ENCODE measurements at places on chromosomes 5 and 9. TPM values are rescaled to one million over a fixed set of nuclear protein-coding genes. Genes with fewer than 3 reads are reported as not detected.

DBN1 gene
- total RNA-seq: 12.1 TPM

DNA sequence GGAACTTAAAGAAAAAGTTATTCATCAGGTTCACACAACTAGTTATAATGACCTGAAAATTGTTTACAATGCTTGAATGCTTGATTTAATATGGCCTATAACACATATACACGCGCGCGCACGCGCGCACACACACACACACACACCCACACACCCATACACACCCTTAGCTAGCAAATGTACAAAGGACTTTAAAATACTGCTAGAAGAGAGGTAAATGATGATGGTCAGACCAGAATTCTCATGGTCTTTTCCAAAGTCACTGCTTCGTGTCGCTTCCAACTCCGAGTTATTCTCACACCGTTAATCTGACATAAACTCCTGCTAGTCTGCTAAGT, 5.9 kb downstream of the LSM11 start:
- H3K4me3 ChIP-seq: no peak overlapping the region
- peaks cover 53% of the 10 kb centered on the region for H3K4me1 ChIP-seq
- H3K27ac ChIP-seq: no peak overlapping the region
- DNase-seq: no peak
- H3K27me3 ChIP-seq: no peaks in the 10 kb centered on the region

GRCh38 chr9:33472881-33473615, 676 bp downstream of the NOL6 start:
- H3K36me3 ChIP-seq: peaks cover 29% of the 10 kb centered on the region
- DNase-seq: no peak
- peak overlapping the region; percentile 93 for H3K27ac ChIP-seq
- peaks cover 24% of the 10 kb centered on the region for H3K4me1 ChIP-seq
- peak overlapping the region; percentile 99 for H3K4me3 ChIP-seq
- no peaks in the 10 kb centered on the region for H3K27me3 ChIP-seq

SCGB3A1 gene
- total RNA-seq: not detected

- no peak for DNase-seq
- H3K4me1 ChIP-seq: no peaks in the 10 kb centered on the region
- H3K27ac ChIP-seq: no peak overlapping the region
- H3K27me3 ChIP-seq: no peaks in the 10 kb centered on the region
These were observed 245.7 kb downstream of the BNC2 start for GRCh38 chr9:16624744-16625117.

DNA sequence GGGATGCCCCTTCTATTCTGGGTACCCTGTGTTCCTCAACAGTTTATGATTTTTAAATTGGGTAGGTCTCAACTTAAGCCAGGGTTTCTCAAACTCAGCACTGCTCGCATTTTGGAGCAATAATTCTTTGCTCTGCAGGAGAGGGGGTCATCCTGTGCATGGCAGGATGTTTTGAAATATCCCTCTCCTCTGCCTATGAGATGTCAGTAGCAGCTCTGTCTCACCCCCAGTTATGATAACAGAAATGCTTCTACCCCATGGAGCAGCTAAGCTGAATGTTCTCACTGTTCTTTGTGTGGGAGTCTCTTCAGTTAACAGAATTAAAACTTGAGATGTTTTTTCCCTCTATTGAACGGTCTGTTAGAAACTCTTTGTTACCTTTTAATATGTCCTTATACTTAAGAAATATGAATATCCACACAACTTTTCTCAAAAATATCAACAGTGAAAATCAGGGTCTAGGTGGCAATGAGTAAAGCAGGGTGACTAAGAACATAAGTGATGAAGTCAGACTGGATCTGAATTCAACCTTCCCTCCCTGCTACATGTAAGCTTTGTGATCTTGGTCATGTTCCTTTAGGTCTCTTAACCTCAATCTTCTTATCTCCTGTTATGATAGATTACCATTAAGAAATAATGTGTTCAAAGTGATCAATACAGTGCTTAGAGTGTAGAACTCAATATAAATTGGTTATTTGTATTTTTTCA, 89.0 kb downstream of the CAMK4 start:
- H3K27ac ChIP-seq: peak overlapping the region; percentile 33
- H3K4me3 ChIP-seq: no peak overlapping the region
- no peaks in the 10 kb centered on the region for H3K27me3 ChIP-seq
- DNase-seq: no peak
- H3K36me3 ChIP-seq: no peaks in the 10 kb centered on the region

CPLANE1 gene
- total RNA-seq: 4.4 TPM

GRCh38 chr9:9352877-9353481, 1259.8 kb downstream of the PTPRD start:
- H3K27ac ChIP-seq: no peak overlapping the region
- no peaks in the 10 kb centered on the region for H3K4me1 ChIP-seq
- DNase-seq: no peak
- no peaks in the 10 kb centered on the region for H3K36me3 ChIP-seq
- H3K27me3 ChIP-seq: no peaks in the 10 kb centered on the region
- no peak overlapping the region for H3K4me3 ChIP-seq

DNA sequence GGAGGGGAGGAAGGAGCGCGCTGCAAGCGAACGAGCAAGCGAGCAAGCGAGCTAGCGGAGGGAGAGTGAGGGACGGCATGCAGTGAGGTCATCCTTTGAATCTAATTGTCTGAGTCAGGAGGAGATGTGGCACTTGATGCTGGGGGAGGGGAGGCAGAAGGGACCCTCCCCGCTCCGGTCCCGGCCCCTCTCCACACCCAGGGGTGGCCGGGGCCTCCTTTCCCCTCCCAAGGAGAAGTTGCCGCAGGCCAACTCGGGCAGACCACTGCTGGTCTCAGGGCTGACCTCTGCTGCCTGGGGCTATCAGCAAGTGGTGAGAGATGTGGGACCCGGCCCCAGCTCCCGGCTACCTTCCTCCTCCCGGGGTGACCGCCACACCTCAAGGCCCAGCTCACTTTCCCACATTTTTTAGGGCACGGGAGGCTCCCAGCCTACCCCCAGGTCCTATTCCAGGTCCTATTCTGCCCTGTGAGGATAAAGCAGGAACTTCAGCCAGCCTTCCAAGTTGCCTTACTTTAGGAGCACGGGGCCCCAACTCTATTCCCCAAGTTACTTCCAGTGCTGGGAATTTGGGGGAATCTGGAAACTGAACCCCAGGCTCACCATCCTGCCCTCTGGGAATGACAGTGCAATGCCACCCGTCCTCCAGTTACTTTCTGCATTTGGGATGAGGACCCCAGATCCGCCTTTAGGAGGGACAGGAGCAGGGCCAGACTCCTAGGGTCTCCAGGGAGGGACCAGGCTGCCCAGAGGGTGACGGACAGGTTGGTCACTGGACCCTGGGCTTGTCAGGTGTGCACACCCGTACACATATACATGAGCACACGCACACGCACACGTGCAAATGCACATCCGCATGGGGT, 11.1 kb downstream of the CNTFR start:
- peaks cover 13% of the 10 kb centered on the region for H3K4me1 ChIP-seq
- no peaks in the 10 kb centered on the region for H3K36me3 ChIP-seq
- peak; percentile 30 for DNase-seq
- no peak overlapping the region for H3K27ac ChIP-seq
- no peak overlapping the region for H3K4me3 ChIP-seq
- H3K27me3 ChIP-seq: peaks cover 51% of the 10 kb centered on the region

DNA sequence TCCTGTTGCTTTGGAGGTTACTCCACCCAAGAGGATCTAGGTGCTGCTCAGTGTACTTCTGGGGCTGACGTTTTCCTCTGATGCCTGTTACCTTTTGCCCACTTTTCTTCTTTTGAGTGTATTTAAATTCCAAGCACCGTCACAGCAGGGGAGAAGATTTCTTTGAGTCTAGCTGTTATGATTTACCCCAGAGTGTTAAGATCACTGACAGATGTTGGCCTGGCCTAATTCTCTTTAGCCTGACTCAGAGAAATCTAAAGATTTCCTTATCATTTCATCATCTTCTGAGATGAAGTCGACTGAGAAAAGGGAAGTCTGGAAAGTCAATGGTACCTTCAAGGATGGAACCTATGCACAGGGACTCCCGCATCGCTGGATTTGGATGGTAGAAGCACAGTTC, 191.5 kb downstream of the FBXL7 start:
- no peaks in the 10 kb centered on the region for H3K4me1 ChIP-seq
- no peak overlapping the region for H3K4me3 ChIP-seq
- no peak for DNase-seq
- no peak overlapping the region for H3K27ac ChIP-seq
- H3K27me3 ChIP-seq: no peaks in the 10 kb centered on the region
- no peaks in the 10 kb centered on the region for H3K36me3 ChIP-seq

DNA sequence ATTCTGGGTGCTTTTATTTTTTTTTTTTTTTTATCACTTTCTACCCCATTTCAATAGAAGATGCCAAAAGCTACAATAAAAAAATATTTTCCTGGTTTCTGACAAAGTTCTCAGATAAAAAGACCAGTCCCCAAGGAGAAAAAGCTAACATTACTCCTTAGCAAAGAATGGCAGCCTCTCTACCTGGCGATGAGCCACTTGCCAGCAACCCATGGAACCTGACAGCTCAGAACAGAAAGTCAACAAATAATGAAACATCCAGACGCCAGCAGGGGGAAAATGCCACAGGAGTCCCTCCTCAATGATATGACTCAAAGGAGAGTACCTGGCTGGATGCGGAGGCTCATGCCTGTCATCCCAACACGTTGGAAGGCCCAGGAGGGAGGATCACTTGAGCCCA, 123.2 kb downstream of the MYO10 start:
- H3K4me3 ChIP-seq: no peak overlapping the region
- H3K27ac ChIP-seq: no peak overlapping the region
- H3K27me3 ChIP-seq: no peaks in the 10 kb centered on the region
- H3K4me1 ChIP-seq: no peaks in the 10 kb centered on the region

- H3K4me3 ChIP-seq: no peak overlapping the region
- H3K27me3 ChIP-seq: no peaks in the 10 kb centered on the region
- H3K36me3 ChIP-seq: no peaks in the 10 kb centered on the region
- no peak for DNase-seq
These were observed 592.7 kb downstream of the TLE1 start for GRCh38 chr9:81096625-81097024.

DNA sequence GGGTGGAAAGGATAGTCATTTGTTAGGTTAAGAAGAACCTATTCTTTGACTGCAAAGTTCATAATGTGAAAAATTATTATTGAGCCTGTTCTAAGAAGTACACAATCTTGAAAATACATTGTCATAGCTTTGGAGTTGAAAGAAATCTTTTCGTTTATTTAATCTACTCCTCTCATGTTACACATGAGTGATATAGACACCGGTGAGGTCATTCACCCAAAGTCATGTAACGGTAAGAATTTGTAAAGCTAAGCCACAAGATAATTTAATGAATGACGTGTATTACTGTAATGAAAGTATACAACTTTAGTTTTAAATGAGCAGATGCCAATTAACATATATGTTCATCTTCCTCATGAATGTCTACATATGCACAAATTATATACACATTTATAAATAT, 284.1 kb upstream of the PDE4D start:
- no peak for DNase-seq
- H3K4me3 ChIP-seq: no peak overlapping the region
- no peaks in the 10 kb centered on the region for H3K4me1 ChIP-seq
- no peaks in the 10 kb centered on the region for H3K27me3 ChIP-seq

DNA sequence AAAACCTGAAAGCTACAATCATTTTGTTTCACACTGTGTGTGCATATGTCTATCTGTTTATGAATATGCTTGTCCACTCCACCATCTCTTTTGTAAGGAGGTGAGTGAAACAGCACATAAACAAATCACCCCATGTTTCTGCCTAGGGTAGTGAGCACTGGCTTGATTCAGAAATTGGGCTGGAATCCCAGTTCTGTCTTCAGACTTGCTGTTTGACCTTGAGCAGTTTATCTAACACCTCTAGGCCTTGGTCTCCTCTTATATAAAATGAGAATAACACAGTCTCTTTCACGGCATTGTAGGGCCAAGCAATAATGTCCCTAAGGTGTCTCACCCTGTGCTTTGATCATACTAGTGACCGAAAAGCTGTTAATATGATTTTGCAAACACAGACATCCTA, 61.2 kb downstream of the ZNF366 start:
- DNase-seq: no peak
- no peak overlapping the region for H3K4me3 ChIP-seq
- peaks cover 4% of the 10 kb centered on the region for H3K27me3 ChIP-seq

DNA sequence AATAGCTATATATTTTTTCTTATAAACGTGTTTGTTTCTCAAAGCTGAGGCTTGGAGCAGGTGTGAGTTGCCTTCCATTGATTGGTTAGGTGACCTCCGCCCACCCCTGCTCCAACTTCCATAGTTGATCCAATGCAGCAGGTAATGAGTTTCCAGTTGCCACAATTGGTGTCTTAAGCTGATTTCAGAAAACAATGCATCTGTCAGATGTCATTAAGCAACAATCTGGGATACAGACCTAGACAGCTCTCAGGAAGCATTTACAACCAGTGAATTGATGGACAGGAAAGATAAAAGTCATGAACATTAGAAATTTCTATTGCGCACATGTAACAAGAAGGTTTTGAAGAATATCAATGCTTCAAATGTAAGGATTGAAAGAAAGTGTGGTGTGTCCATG, 510.5 kb downstream of the SEMA5A start:
- H3K4me1 ChIP-seq: no peaks in the 10 kb centered on the region
- no peak overlapping the region for H3K4me3 ChIP-seq
- H3K36me3 ChIP-seq: no peaks in the 10 kb centered on the region
- DNase-seq: no peak
- H3K27ac ChIP-seq: no peak overlapping the region
- no peaks in the 10 kb centered on the region for H3K27me3 ChIP-seq

DNA sequence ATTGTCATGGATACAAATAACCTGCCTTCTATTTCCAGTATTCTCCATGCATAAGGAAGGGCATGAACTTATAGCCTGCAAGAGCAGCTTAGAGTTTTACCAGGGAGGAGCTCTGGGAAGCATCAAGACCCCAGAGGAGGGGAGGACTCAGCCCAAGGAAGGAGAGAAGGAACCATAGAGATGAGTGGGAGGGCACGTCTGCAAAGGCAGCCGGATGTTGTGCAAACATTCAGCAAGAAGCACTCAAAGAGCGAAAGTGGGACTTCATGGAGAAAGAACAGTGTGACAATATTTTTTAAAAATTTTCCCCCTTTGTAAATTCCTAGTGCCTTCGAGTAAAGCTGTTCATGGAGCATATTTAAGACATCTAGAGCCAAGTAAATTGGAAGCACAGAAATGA, 270.1 kb upstream of the PTGER4 start:
- peak overlapping the region; percentile 99 for H3K27ac ChIP-seq
- peaks cover 70% of the 10 kb centered on the region for H3K4me1 ChIP-seq
- peak; percentile 64 for DNase-seq
- H3K4me3 ChIP-seq: peak overlapping the region; percentile 66
- H3K27me3 ChIP-seq: no peaks in the 10 kb centered on the region

GRCh38 chr5:160076997-160077396, 42.3 kb downstream of the PWWP2A start:
- DNase-seq: no peak
- no peaks in the 10 kb centered on the region for H3K27me3 ChIP-seq
- H3K36me3 ChIP-seq: peaks cover 14% of the 10 kb centered on the region
- H3K27ac ChIP-seq: no peak overlapping the region
- H3K4me3 ChIP-seq: no peak overlapping the region

CSF1R gene
- total RNA-seq: 0.41 TPM

CDC25C gene
- 19.1 TPM for total RNA-seq

DNA sequence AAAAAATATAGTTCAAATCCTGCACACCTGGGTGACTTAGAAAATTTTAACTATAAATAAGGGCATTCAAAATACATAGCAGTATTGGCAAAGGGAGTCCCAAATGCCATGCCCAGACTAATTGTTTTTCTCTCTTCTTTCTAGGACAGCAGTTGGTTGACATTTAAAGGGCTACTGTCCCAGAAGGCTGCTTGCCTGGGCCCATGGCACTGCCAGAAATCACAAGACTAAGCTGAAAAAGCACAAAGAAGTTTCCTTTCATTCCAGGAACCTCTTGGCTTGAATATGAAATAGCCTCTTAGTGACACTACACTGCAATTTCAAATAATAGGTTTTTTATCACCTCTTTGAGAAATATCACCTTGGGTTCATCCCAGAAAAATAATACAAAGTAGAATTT, 388.9 kb upstream of the TRPC7 start:
- H3K27ac ChIP-seq: no peak overlapping the region
- no peak overlapping the region for H3K4me3 ChIP-seq
- H3K36me3 ChIP-seq: no peaks in the 10 kb centered on the region

SLC36A3 gene
- total RNA-seq: not detected

PCDHA12 gene
- total RNA-seq: not detected

FSD1L gene
- 3.2 TPM for total RNA-seq

All from activated CD4-positive, alpha-beta memory T cell treated with anti-CD3 and anti-CD28 coated beads for 36 hours (primary cell).